ENCODE measurements at places on chromosomes 7 and 10.

GRCh38 chr10:117417196-117417595 is 42.0 kb upstream of the PDZD8 start:
- no peak for DNase-seq

DNA sequence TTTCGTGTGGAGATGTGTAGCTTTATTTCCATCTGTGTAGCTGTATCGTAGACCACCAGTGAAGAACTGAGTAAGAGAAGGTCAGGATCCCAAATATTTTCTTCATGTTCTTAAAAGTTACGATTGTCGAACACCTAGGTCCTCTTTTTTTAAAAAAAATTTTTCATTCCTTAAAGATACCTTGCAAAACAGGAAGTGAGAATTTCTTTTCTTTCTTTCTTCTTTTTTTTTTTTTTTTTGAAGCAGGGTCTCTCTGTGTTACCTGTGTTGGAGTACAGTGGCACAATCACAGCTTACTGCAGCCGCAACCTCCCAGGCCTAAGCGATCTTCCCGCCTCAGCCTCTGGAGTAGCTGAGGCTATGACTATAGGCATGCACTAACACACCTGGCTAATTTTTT is 60.8 kb downstream of the PHTF2 start:
- no peak for DNase-seq

DNA sequence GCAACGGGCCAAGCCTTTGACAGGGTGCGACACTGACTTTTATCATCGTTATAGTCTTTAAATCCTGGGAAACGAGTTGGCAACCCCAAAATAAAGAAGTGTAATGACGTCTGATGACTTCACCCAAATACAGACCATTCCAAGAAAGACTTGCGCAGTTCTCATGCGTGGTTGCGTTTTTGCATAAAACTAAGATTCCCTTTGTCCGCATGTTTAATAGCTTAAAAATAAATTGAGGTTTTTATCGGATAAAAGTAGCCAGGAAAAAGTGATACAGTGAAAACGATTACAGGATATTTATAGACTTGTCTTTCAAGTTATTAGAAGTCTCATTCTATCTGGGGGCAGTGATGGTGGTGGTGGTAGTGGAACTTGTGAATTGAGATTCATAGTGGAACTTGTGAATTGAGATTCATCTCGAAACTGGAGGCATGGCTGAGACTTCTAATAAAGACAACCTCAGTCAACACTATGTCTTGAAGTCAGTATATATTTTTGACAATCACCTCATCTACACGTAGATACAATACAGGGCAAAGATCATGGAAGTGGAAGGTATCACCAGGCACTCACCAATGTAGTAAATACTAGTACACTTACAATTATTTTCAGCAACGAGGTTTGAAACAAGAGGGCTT is 1.2 kb upstream of the NAMPT start:
- no peak for DNase-seq

GRCh38 chr7:1558181-1558811 is 2.3 kb upstream of the TMEM184A start:
- no peak for DNase-seq

DNA sequence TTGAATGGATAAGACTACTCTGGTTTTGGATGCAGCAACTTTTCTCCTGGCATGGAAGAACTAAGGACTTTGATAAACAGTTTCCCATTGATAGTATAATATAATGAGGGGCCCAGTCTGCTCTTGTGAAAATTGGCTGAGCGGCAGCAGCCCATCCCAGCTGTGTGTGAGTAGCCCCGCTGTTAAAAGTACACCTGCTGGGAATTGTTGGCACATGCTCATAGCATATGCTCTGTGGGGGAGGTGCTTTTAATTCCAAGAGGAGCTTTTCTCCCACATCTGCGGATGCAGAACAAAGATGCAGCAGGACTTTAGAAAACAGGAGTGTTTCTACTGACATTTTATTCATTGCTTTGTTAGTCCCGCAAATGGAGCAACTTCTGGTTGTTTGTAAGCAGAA is 19.0 kb downstream of the SRI start:
- DNase-seq: no peak

DNA sequence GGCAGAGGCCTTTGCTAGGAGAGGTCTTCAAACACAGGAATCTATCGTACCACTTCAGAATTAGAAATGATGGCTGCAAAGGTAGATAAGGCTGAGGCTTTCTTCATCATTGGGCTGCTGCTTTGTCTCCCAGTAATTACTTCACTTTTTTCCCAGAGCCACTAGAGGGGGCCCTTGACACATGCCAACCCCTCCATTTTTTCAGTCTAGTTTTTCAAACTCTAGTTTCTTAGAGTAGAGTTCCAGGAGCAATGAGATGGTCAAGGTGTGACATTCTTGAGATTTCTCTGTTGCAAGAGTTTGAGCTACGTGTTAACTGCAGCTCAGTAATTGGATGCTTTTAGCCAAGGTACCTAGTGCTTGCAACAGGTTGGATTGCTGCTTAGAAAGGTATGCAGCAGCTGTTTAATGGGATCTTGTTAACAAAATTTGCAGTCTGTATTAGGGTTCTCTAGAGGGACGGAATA is 33.8 kb upstream of the RBM20 start:
- DNase-seq: no peak

- no peak for DNase-seq
Observed at GRCh38 chr7:28350662-28351061, 61.7 kb upstream of the CREB5 start.

- DNase-seq: no peak
Observed at GRCh38 chr10:42984761-42985325, 92.0 kb upstream of the RET start.

- DNase-seq: peak; percentile 60
Observed at GRCh38 chr7:4791738-4792536, 16.5 kb downstream of the AP5Z1 start.

DNA sequence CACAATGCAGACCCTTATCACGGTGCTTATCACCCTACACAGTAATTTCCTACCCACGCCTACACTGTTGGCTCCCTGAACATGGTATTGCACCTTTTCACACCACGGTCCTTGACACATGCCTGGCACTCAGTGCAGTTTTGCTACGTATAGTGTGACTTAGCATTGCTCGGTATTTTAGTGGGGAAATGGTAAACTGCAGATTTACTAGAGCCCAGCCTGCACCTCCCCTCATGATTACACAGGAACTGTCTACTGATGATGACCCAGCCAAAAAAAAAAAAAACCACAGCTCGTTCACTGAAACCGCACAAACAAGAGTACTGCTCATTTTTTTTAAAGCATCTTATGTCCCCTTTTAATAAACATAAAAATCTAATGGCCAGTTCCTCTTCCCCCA is 124.2 kb upstream of the ZNF746 start:
- DNase-seq: no peak

DNA sequence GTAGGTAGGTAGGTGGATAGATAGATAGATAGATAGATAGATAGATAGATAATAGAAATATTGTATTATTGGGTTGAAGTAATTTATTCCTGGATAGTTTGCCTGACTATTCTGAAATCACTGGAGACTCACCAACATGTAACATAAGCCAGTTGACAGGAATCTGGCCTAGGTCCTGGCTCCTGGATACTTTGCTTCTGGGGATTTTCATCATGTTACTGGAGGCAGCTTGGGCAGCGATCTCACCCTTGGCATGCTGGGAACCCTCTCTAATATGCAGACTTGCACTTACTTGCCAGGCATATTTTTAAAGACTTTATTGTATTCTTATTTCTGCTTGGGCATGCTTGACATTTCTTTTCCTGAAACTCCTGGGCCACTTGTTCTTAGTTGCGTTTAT is 709.1 kb upstream of the FZD8 start:
- no peak for DNase-seq

DNA sequence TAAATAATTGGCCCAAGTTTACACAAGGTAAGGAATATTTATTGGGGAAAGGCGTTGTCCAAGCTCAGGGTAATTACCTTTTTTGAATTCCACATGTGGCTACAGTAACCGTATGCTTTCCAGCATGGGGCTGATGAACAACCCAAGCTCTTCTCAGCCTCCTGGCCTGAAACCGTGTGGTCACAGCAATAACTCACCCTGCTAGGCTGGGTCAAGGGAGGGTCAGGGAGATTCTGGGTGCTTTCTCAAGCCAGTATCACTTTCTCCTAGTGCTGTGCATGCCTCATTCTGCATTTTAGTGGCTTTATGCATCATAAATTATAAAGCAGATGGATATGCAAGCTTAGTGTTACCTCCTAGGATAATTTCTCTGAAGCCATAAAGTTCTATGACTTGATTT is 273.9 kb downstream of the PAXIP1 start:
- DNase-seq: no peak

- DNase-seq: no peak
Observed at GRCh38 chr7:76023002-76023401, 24.8 kb downstream of the STYXL1 start.

- DNase-seq: no peak
Observed at GRCh38 chr7:70042533-70042932, 444.3 kb downstream of the AUTS2 start.

DNA sequence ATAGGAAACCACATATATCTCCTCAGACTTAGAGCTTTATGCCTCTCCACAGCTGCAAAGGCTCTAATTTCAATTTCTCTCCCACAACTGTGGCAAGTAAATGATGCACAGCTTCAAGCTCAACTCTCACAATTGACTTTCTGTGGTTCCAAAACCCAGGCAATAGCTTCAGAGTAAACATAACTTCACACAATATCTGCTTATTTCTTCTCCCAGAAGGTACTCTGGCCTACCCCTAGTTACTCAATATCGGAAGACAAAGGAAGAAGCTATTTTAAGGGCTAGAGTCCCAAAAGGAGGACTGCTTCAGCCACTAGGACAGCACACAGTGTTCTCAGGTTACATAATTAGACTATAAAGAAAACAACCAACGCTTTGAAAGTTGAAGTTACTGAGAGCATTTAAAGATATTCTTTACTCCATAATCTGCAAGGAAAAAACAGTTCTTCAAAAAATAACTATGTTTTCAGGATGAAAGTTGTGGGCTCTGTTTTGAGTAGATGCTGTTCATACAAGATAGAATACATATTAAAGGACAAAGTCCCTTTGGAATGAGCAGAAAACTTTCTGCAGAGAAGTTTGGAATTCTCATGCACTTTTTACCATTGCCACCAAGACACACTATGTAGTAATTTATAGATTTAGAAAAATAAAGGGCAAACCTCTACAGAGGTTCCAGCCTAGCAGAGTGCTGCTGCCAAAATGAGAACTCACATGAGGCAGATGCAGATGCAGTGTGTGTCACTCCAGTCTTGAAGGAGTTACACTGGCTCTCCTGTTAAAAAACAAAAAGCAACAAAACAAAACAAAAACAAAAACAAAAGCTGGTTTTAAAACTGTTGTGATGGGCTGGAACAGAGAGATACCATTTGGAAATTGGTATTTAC is 81.8 kb downstream of the NT5C2 start:
- DNase-seq: no peak

GRCh38 chr10:23448802-23449570 is 10.1 kb downstream of the OTUD1 start:
- DNase-seq: no peak

DNA sequence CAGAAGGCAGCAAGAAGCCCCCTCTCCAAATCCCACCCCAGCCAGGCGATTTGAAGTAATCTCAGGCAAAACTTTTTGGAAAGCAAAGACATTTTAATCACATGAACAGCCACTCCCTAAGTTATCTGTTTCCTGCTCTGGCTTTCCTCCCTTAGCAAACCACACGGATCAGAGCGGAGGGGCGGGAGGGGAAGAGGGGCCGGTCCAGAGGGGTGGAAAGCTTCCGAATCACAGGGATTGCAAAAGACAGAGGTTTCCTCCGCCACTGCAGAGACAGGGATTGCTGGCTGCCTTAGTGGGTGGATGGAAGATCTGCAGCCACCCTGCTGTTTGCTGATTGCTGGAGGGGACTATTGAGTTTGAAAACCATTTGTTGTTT is 41.2 kb downstream of the ZCCHC24 start:
- no peak for DNase-seq

DNA sequence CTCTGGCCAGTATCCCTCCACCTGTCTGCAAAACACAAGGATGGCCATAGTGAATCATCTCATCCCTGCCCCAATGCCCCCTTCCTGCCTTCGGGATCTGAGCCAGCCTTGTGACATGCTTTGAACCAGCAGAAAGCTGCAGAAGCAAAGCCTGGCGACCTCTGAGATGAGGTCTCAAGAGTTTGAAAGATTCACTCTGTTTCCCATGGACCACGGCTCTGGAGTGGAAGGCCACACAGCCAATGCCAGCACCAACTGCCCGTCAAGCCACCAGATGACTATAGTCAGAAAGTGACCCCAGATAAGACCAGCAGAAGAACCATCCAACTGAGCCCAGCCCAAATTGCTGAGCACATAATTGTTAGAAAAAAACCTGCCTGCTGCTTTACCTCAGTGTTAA is 193.9 kb upstream of the PPP2R2D start:
- DNase-seq: no peak

DNA sequence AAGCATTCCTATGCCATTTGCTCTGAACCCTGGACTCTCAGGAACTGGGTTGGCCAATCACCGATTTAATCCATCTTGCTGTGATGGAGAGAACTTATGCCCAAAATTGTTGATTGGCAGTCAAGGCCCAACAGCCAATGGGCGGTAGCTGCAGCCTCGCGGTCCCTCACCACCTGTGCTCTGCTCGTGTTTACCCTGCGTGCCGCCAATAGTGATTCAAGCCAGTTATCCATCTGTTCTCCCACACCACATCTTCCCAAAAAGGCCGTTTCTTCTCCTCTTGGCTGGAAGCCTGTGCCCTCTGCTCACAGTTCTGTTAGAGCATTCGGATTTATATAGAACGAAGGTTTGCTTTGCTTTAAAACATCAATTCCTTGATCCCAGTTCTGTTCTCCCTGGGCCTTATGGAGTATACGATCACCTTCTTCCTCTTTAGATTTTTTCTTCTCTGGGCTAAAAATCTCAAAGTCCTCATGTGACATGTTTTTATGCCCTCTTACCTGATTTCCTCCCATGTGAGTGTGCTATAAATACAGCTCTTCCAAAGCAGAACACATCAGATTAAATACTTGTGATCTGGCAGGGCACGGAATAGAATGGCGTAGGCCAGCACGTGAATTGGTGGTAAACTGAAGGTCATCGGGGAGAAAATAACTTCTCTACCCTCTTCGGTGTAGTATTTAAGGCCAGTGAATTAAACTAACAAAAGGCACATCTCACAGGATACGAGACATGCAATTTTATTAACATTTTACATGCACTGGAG is 212.8 kb downstream of the NSUN6 start:
- DNase-seq: no peak

GRCh38 chr10:58701405-58702135 is 188.9 kb downstream of the BICC1 start:
- DNase-seq: no peak

All from stimulated activated CD8-positive, alpha-beta memory T cell treated with anti-CD3 and anti-CD28 coated beads, Interleukin-12 subunit alpha, Interleukin-12 subunit beta, amount 100 ng/mL, for 4 hours (primary cell).